ENCODE measurements at places on chromosomes 1 and 21.

DNA sequence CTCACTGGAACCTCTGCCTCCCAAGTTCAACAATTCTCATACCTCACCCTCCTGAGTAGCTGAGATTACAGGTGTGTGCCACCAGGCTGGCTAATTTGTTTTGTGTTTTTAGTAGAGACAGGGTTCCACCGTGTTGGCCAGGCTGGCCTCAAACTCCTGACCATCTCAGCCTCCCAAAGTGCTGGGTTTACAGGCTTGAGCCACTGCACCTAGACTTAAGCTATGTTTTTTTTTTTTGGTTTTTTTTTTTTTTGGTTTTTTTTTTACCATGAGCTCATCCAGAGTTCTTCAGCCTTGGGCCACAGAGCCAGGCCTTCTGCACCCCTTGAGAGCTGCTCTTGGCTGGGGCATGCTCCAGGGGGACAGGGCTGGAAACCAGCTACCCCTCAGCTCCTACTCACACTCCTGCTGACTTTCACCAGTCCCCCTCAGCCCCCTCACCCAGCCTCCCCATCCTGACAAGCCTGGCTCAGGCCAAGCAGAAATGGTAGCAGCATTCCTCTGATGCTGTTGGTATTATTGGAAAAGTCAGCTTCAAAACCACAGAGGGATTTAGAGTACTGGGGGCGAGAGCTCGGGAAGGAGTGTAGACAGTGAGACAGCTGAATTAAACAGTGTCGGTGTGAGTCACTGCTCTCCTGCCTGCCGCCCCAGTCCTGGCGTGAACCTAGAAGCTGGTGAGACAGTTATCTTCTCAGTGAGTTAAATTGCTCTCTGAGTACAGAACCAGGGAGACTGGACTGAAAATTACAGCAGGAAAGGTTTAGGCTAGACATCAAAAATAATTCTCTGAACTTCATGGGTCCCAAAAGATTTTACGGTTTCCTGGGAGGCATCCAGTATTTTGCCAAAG is 63.7 kb downstream of the NAV1 start:
- peak; percentile 98 for DNase-seq

DNA sequence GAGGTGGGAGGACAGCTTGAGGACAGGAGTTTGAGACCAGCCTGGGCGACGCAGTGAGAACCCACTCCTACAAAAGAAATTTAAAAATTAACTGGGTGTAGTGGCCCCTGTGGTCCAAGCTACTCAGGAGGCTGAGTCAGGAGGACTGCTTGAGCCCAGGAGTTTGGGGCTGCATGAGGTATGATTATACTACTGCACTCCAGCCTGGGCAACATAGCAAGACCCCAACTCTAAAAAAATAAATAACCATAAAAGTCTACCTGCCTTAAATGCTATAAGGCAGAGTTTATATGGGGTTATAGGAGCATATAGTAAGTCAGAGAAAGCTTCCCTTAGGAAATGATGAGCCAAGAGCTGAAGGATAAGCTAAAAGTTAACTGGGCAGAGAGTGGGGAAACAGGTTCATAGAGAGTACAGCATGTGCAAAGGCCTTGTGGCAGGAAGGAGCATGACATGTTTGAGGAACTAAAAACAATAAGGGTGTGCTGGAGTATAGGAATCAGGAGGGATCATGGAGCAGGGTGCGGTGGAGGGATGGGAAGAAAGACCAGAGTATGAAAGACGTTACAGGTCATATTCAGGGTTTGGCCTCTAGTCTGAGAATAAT is 68.3 kb downstream of the ADSS2 start:
- peak; percentile 32 for DNase-seq

GRCh38 chr1:73839922-73840321 is 358.1 kb downstream of the LRRIQ3 start:
- DNase-seq = no peak

DNA sequence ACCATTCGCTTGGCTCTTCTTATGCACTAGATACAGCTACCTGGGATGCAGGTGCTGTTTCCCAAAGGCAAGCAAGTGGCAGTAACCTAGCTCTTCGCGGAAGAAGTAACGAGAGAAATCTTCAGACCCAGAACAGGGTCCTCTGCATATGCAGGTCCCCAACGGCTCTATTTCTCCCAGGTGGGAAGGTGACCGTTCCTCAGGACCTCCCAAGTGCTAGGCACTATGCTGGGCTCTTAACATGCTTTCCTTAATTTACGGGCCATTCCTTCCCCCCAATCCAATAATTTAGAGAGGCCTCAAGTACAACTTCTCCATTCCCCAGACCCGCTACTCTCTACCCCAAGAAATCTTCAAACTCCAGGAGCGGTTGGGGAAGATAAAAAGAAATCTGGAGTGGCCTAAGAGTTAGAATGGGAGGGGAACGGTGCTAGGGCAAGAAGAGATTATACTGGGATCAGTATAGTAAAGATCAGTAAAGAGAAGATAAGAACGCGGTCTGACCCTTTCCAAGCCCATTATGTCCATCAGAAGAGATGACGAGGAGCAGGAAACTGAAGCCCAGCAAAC is 410 bp downstream of the TXNDC12 start:
- DNase-seq = no peak

GRCh38 chr1:17370618-17371017 is 1.4 kb upstream of the PADI6 start:
- no peak for DNase-seq
